ENCODE measurements at places on chromosomes 4 and X.

- DNase-seq = no peak
These were observed 72.1 kb downstream of the IRF2 start for GRCh38 chr4:184402239-184402638.

DNA sequence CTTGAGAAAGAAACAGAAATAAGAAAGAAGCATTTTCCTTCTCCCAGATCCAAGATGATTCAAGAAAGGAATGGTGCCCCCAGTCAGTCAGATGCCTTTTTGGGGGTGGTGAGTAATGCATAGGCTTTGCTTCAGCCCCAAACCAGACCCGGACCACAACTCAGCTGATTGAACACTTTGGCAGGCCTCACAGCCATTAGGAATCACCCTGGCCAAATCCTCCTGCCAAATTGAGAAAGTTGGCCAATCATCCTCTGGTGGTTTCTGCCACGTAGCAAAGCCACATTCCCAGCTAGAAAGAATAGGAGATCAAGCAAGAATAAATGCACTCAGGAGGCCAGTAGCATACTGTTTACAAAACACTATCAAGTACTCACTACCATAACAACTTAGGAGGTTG is 33.7 kb downstream of the FRMD7 start:
- no peak for DNase-seq

- no peak for DNase-seq
These were observed 1482.6 kb downstream of the FAM133A start for GRCh38 chrX:95156566-95156965.

- DNase-seq = no peak
These were observed 249.9 kb downstream of the HNRNPD start for GRCh38 chr4:82123934-82124333.

GRCh38 chr4:1193206-1194009 is 21.0 kb upstream of the SPON2 start:
- DNase-seq = no peak

- DNase-seq = no peak
These were observed 151.0 kb upstream of the PPARGC1A start for GRCh38 chr4:24040811-24041210.

- no peak for DNase-seq
These were observed 94.4 kb downstream of the SCD5 start for GRCh38 chr4:82704156-82704555.

DNA sequence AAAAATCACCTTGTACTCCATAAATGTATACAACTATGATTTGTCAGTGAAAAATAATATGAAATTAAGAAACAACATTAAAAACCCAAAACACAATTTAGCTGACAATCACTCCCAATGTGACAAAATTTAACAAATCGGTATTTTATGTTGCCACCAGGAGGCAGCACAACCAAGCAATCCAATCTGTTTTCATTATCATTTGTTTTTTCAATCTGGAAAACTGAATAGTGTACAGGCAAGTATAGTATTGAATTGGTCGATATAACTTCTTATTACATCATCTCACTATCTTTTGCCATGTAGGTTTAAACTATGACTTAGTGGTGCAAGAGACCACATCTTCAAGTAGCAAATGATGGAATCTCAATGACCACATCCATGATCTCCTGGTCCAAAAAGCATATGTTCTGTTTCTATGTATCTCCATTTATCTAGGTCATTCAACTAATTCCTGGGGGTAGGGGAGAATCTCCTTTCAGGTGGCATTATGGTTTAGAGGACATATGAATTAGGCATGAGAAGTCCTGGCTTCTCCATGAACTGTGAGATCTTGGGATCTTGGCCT is 112.9 kb upstream of the AGA start:
- no peak for DNase-seq

- DNase-seq = no peak
These were observed 980.7 kb upstream of the GRIA3 start for GRCh38 chrX:122203399-122203798.

DNA sequence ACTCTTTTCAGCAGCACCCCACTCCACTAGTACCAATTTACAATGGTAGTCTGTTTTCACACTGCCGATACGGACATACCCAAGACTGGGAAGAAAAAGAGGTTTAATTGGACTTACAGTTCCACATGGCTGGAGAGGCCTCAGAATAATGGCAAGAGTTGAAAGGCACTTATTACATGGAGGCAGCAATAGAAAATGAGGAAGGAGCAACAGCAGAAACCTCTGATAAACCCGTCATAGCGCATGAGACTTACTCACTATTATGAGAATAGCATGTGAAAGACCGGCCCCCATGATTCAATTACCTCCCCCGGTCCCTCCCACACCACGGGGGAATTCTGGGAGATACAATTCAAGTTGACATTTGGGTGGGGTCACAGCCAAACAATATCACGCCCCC is 34.1 kb upstream of the MAGEA4 start:
- no peak for DNase-seq

DNA sequence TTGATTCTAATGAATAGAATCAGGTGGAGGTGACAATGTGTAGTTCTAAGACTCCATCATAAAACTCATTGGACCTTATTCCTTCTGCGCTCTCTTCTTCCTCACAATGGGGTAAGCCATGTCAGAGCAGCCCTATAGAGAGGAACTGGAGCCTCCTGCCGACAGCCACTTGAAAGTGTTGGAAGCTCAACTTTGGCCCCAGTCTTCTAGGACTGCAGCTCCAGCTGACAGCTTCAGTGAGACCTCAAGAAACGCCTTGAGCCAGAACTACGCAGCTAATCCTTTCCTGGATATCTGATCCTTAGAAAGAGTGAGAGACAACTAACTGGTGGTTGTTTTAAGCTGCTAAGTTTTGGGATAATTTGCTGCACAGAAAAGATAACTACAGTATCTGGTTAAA is 22.1 kb upstream of the ADH7 start:
- no peak for DNase-seq

DNA sequence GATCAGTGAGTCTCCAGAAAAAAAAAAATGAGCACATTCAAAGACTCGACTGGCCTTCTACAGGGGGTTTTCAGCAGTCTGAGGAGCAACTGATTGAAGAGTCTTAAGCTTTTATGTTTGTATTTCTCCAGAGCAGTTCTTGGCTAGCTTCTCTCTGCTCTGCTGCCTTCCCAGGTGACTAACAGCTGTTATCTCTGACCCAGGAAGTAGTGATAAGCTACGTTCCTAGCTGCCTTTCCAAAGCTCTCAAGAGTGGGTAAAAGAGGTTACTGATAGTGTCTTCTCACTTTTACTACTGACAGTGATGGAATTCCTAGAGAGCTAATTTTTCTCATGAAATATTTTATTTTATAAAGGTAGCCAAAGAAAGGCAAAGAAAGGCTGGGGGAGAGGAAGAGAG is 66.6 kb downstream of the ENOX2 start:
- no peak for DNase-seq

DNA sequence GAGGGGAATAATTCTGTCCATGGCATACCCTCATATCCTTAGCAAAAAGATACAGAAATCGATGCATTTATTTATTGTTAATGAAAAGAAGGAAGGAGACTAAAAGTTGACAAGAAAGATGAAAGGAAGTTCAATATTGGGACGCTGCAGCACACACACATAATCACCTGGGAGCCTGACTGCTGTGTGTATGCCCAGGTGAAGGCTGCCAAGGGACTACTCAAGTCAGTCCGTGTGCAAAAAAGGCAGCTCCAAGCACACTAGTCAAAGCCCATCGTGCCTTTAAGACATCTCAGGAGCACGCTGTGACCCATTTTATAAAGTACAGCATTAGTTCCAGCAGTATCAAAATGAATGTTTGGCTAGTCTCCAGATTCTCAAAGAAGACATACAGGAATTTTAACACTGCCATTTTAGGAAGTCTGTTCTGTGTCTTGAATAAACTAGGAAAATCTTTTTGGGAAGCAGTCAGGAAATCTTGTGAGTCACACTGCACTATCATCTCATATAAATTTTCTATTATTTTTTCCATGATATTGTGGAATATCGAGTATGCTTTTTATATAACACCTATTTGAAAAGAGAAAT is 363.9 kb downstream of the GASK1B start:
- no peak for DNase-seq

DNA sequence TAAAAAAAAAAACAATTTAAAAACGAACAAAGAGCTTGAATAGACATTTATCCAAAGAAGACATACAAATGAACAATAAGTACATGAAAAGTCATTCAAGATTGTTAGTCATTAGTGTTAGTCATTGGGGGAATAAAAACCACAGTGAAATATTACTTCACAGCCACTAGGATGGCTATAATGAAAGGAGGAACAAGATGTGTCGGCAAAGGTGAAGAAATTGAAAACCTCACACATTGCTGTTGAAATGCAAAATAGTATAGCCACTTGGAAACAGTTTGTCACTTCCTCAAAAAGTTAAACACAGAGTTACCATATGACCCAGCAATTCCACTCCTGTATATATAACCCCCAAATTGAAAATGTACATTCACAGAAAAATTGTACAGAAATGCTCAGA is 45.2 kb upstream of the SLC39A8 start:
- no peak for DNase-seq

- DNase-seq = no peak
These were observed 8.2 kb downstream of the RTL3 start for GRCh38 chrX:78650906-78651437.

DNA sequence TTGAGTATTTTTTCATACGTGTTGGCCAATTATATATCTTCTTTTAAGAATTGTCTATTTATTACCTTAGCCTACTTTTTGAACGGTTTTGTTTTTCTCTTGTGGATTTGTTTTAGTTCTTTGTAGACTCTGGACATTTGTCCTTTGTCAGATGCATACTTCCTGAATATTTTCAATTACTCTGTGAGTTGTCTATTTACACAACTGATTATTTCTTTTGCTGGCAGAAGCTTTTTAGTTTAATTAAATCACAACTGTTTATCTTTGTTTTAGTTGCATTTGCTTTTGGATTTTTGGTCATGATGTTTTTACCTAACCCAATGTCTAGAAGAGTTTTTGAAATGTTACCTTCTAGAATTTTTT is 19.6 kb downstream of the UGT2B7 start:
- DNase-seq = no peak

GRCh38 chr4:81675791-81676393 is 204.2 kb upstream of the RASGEF1B start:
- DNase-seq = no peak

GRCh38 chr4:7595934-7596461 is 161.3 kb upstream of the PSAPL1 start:
- DNase-seq = no peak

DNA sequence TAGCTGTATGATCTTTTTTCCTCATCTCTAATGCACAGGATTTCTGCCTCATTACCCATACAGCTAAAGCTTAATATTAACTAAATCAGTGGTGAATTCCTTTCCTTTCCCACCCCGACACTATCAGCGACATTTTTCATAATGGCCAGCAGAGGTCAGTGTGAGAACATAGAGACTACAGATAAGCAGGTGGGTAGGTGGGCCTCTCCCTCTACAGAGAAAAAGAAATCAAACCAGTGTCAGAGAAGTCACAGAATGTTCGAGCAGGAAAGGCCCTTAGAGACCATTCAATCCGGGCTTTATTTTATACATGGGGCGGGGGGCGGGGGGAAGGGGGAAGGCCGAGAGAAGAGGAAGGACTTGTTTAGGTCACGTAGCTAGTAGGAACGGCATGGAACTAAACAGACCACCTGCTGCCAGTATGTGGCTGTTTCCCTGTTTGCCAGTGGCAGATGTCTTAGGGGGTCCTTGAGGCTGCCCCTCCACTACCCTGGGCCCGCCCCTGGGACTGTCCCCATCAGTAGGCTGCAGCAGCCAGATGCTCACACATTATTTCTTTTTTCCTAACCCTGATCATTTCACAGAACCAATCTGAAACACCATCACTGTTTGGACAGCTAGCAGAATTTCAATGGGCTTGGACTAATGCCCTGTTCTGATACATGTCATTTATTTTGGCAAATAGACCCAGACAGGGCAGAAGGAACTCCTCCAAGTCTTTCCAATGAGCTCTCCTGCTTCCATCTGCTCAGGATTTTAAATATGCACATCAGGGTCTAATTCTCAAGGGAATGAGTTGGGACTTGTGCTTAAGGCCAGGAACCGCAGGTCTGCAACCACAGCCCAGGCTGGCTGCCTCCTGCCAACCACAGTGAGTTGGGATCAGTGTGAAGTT is 133.4 kb downstream of the ATG4A start:
- peak; percentile 72 for DNase-seq

GRCh38 chr4:53714236-53715140 is 123.2 kb upstream of the LNX1 start:
- DNase-seq = no peak

DNA sequence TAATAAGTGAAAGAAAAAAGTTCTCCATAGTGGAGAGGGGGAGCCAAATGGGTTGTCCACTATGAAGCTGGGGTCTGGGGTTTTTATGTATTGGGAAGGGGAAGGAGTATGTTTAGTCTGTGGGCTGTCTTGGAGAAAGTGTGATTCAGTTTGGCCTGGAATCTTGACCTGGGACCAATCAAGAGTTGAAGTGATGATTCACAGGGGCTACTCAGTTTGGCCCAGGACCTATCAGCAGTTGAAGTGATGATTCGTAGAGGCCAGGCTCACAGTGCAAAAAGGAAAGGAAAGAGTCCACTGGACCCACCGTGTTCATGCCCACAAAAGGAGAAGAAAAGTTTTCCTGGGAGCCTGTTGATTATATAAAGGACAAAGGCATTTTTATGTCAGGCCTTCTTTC is 47.3 kb upstream of the RAB9B start:
- DNase-seq = no peak

DNA sequence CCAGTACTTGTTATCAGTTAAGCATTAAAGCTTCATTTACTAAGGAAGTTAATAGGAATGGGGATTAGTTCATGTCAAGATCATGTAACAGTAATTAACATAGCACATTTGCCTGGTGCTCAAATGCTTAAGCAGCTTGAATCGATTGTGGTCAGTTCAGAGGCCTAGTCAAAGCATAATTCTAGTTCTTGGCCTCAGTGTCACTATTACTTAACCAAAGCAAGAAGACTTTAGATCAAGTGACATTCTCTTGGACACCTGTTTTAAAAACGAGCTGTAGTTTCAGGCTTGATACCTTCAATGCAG is 115.2 kb upstream of the BMPR1B start:
- DNase-seq = no peak

- DNase-seq = no peak
These were observed 178.5 kb upstream of the CTSO start for GRCh38 chr4:156132196-156132595.

DNA sequence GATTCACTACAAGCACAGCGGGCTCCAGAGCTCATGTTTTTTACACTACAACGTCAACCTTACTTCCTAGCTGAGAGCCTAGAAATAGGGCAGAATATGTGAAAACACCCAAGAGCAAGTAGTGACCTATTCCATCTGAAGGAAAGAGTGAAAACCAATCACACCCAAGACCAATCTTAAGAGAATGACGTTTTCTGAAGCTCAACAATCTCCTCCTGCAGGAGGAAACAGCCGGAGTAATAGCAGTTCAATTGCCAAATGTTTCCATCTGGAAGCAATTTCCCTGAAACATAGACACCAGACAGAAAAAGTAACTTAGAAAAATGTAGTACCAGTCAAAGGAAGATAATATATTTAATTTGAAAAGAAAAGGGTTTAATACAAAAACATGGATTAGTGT is 142.4 kb downstream of the ANXA5 start:
- no peak for DNase-seq

DNA sequence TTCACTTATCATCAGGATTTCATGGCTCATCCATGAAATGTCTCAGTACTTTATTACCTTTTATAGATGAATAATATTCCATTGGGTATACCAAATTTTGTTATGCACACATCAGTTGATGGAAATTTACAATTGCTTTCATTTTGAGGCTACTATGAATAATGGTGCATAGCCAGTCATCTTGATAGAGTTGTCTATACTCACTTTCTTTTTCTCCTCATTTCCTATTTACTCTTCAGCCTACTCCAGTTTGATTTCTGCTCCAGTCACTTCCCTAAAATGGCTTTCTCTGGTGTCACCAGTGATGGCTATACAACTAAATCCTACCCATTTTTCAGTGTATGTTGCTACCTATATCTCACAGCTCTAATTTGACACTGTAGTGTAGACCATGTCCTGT is 743.5 kb upstream of the MAGEB2 start:
- no peak for DNase-seq

Data from renal pelvis (tissue), 12 donors.